ENCODE measurements at places on chromosomes 4 and X. TPM values are rescaled to one million over a fixed set of nuclear protein-coding genes. Genes with fewer than 3 reads are reported as not detected.

The TMPRSS11A gene
- not detected for total RNA-seq

The TMPRSS11E gene
- total RNA-seq: not detected

DNA sequence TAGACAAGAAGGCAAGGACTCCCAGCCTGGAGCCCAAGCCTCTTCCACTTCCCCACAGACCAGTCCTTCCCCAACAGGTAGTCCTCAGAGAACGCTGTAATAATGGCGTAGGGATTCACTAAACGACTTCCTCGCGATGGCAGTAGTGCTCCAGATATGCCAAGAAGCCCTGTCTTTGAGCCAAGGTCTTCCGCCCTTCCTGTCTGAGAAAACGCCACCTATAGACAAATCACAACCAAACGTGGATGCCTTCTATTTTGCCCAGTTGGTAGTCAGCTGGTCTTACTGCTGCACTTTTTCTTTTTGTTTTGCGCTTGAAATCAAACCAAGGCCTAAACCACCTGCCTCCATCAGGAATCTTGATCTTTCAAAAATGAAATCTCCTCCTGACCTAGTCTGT, 203.3 kb downstream of the OR13H1 start:
- H3K4me3 ChIP-seq: no peak overlapping the region
- no peaks in the 10 kb centered on the region for H3K27me3 ChIP-seq
- no peaks in the 10 kb centered on the region for H3K4me1 ChIP-seq
- peaks cover 7% of the 10 kb centered on the region for H3K36me3 ChIP-seq

DNA sequence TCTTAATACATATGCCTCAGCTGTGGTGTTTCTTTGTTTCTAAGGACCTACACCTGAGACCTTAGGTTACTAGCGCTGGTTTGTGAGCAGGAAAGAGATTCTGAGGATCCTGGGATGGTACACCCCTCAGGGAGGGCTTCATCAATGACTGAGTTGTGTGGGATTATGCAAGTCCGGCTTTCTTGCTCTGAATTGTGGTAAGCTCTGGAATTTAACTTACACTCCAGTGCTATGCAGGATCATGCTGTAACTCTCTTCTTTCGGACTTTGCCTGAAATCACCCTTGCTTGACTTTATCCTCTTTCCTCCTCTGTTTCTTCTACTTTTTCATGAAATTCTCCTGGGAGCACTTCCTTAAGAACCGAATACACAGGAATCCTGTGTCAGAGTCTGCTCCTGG, 431.5 kb upstream of the BOD1L1 start:
- H3K27me3 ChIP-seq: no peaks in the 10 kb centered on the region
- H3K36me3 ChIP-seq: no peaks in the 10 kb centered on the region
- H3K4me3 ChIP-seq: no peak overlapping the region
- H3K27ac ChIP-seq: no peak overlapping the region
- DNase-seq: no peak

The UGT2B15 gene
- total RNA-seq: not detected

- no peak overlapping the region for H3K4me3 ChIP-seq
- H3K36me3 ChIP-seq: no peaks in the 10 kb centered on the region
- H3K27me3 ChIP-seq: peaks cover 6% of the 10 kb centered on the region
- no peak for DNase-seq
Measured at GRCh38 chr4:138894709-138895108, 120.9 kb upstream of the NOCT start.

The MTTP gene
- total RNA-seq: 0.59 TPM

The GUCY1A1 gene
- 0.09 TPM for total RNA-seq

DNA sequence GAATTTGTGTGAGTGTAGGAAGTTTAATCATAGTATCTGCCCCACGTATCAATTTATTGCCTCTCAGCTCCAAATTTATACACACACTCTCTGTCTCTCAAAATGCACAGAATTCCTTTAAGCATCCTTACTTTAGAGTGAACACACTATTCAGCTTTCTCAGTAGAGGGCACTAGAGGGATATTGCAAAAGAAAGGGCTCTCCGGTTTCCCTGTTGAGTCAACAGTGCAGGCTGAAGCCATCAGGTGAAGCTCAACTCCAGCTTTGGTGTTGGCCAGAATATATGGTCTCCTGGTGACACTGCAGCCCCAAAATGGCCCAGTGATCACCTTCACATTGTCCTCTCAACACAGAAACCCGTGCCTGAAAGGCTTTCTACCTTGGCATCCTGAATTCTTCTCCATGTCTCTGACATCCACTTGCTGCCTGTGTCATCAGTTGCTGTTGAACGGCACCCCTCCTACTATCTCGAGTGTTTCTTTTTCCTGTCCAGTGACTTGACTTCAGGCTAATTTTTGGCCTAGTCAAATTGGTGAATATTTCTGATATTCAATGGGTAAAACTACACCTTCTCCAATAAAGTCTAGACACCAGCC, 670.5 kb downstream of the GABRG1 start:
- H3K27me3 ChIP-seq: no peaks in the 10 kb centered on the region
- DNase-seq: no peak
- no peaks in the 10 kb centered on the region for H3K4me1 ChIP-seq
- H3K36me3 ChIP-seq: no peaks in the 10 kb centered on the region
- H3K4me3 ChIP-seq: no peak overlapping the region

The GPAT3 gene
- 2.7 TPM for total RNA-seq

GRCh38 chr4:146367347-146367746, 153.0 kb downstream of the REELD1 start:
- peaks cover 9% of the 10 kb centered on the region for H3K36me3 ChIP-seq
- no peaks in the 10 kb centered on the region for H3K27me3 ChIP-seq
- no peak for DNase-seq
- no peak overlapping the region for H3K27ac ChIP-seq
- peaks cover 1% of the 10 kb centered on the region for H3K4me1 ChIP-seq

DNA sequence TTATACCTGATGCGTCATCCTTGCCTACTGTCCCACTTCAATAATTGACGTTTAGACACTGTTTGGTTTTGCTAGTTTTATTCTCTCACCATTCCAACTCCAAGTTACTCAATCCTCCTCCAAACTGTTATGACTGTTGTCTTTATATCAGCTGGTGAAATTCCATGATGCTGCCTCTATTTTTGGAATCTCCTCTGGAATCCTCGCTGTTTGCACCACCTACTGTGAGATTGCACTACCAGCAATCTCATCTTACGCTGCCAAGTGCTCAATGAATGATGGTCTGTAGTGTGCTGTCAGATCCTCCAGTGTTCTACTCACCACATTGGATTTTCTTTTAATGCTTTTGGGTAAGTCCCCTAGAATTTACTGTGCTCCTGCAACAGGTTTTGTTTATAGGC, 13.2 kb upstream of the PCDH18 start:
- no peaks in the 10 kb centered on the region for H3K4me1 ChIP-seq
- H3K27ac ChIP-seq: no peak overlapping the region
- no peaks in the 10 kb centered on the region for H3K27me3 ChIP-seq
- H3K4me3 ChIP-seq: no peak overlapping the region
- no peaks in the 10 kb centered on the region for H3K36me3 ChIP-seq

GRCh38 chr4:36000941-36001557, 243.3 kb downstream of the ARAP2 start:
- H3K27me3 ChIP-seq: no peaks in the 10 kb centered on the region
- DNase-seq: no peak
- no peak overlapping the region for H3K4me3 ChIP-seq

DNA sequence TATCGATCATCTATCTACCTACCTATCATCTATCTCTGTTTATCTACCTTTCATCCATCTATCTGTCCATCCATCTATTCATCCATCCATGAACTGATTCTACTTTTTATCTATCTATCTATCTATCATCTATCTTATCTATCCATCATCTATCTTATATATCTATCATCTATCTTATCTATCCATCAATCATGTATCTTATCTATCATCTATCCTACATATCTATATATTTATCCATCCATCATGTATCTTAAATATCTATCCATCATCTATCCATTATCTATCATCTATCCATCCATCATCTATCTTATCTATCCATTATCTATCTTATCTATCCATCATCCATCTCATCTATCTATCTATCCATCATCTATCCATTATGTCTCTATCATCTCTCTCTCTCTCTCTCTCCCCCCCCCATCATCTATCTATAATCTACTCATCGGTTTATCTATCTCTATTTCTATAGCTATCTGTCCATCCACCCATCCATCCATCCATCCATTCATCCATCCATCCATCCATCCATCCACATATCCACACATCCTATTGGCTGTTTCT, 20.9 kb downstream of the ARSD start:
- no peak overlapping the region for H3K4me3 ChIP-seq
- H3K36me3 ChIP-seq: peaks cover 2% of the 10 kb centered on the region
- no peaks in the 10 kb centered on the region for H3K27me3 ChIP-seq
- no peak overlapping the region for H3K27ac ChIP-seq

DNA sequence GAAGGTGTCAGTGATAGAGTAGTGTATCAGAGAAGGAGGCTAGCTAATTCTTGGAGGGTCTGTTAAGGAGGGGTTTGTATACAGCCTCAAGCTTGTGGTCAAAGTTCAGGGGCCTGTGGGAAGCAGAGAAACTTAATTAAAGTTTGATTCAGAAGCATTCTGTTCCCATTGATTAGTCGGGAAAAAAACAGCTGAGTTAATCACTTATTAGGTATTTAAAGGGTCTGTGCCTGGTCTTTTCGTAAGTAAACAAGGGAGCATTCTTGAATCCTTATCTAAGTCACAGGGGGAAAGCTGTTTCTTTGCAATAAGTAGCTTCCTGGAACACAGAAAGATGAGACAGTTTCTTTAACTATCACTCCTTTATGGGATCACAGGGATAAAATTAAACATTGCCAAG, 492.1 kb downstream of the PCDH10 start:
- no peak overlapping the region for H3K27ac ChIP-seq
- H3K27me3 ChIP-seq: no peaks in the 10 kb centered on the region
- no peak overlapping the region for H3K4me3 ChIP-seq
- no peak for DNase-seq
- no peaks in the 10 kb centered on the region for H3K36me3 ChIP-seq
- no peaks in the 10 kb centered on the region for H3K4me1 ChIP-seq

GRCh38 chr4:33176566-33176965, 2456.4 kb downstream of the PCDH7 start:
- H3K4me3 ChIP-seq: no peak overlapping the region
- DNase-seq: no peak
- H3K27me3 ChIP-seq: no peaks in the 10 kb centered on the region
- no peak overlapping the region for H3K27ac ChIP-seq
- H3K4me1 ChIP-seq: no peaks in the 10 kb centered on the region

DNA sequence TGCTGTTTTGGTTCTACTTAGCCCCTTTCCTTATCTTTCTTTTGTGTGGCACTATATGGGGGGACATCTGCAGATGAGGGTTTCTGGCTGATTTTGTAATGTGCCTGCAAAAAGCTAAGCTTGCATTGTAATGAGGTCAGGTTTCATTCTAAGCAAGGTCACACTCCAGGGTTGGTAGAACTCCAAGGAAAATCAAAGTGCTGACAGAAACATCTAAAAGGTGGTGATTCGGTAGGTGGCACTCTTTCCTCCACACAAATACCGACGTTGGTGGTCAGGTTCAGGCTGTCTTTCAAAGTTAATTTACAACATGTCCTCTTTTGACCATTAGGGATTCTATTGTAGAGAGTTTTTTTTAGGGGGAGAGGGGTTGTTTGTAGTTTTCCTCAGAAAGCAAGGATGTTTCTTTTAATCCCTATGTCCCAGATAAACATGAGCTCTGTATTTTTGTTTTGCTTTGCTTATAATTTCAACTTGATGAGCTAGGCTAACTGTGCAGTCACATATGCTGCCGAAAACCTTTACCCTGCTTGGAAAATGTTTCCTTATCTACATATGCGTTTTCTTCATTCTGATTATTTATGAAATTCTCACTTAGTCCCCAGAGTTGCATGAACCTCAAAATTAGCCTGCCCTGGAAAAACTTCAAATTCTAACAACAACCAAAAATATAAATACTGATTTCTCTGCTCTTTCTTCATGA, 434.2 kb downstream of the PPARGC1A start:
- no peaks in the 10 kb centered on the region for H3K27me3 ChIP-seq
- no peaks in the 10 kb centered on the region for H3K36me3 ChIP-seq
- H3K4me1 ChIP-seq: no peaks in the 10 kb centered on the region
- no peak overlapping the region for H3K4me3 ChIP-seq
- no peak for DNase-seq

GRCh38 chr4:119580293-119580692, 48.3 kb downstream of the PDE5A start:
- H3K4me3 ChIP-seq: no peak overlapping the region
- H3K36me3 ChIP-seq: no peaks in the 10 kb centered on the region

GRCh38 chr4:85784947-85785346, 310.0 kb downstream of the ARHGAP24 start:
- H3K36me3 ChIP-seq: no peaks in the 10 kb centered on the region
- no peaks in the 10 kb centered on the region for H3K4me1 ChIP-seq
- no peak overlapping the region for H3K27ac ChIP-seq
- no peak for DNase-seq

The CENPI gene
- total RNA-seq: 19.4 TPM

The CT47B1 gene
- not detected for total RNA-seq

GRCh38 chrX:107701493-107702121, 73.3 kb downstream of the PRPS1 start:
- DNase-seq: no peak
- no peak overlapping the region for H3K4me3 ChIP-seq
- no peaks in the 10 kb centered on the region for H3K27me3 ChIP-seq
- no peak overlapping the region for H3K27ac ChIP-seq
- no peaks in the 10 kb centered on the region for H3K36me3 ChIP-seq

- no peak overlapping the region for H3K27ac ChIP-seq
- no peak overlapping the region for H3K4me3 ChIP-seq
- DNase-seq: no peak
- H3K4me1 ChIP-seq: no peaks in the 10 kb centered on the region
- no peaks in the 10 kb centered on the region for H3K27me3 ChIP-seq
- H3K36me3 ChIP-seq: no peaks in the 10 kb centered on the region
Measured at GRCh38 chrX:121641560-121641959, 594.1 kb downstream of the GLUD2 start.

The LANCL3 gene
- total RNA-seq: 0.16 TPM

DNA sequence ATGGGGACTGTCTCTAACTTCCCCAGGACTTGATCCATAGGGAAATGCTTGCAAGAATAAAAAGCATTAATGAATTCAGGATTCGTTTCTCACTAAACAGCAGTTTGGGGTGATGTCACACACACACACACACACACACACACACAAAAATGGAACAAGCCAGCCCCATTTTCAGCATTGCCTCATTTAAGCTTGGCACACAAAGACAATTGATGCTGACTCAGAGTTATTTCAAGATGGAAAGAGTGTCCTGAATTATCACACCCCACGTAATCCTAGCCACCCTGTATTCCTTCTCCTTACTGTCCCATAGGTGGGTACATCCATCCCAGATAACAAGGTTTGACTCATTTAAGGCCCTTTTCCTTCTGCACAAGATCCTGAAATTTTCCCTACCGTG, 345.1 kb upstream of the HS3ST1 start:
- H3K36me3 ChIP-seq: no peaks in the 10 kb centered on the region
- no peak for DNase-seq
- H3K27ac ChIP-seq: no peak overlapping the region
- H3K27me3 ChIP-seq: no peaks in the 10 kb centered on the region
- no peak overlapping the region for H3K4me3 ChIP-seq

GRCh38 chr4:99868126-99868596, 26.1 kb downstream of the LAMTOR3 start:
- no peaks in the 10 kb centered on the region for H3K27me3 ChIP-seq
- peaks cover 19% of the 10 kb centered on the region for H3K36me3 ChIP-seq
- no peak overlapping the region for H3K4me3 ChIP-seq

Measured in activated CD8-positive, alpha-beta T cell treated with anti-CD3 and anti-CD28 coated beads for 36 hours (primary cell).